ENCODE measurements at places on chromosomes 7 and 10. TPM values are rescaled to one million over a fixed set of nuclear protein-coding genes. Genes with fewer than 3 reads are reported as not detected.

CLDN4 gene
- polyA plus RNA-seq: 0.10 TPM

GRM8 gene
- polyA plus RNA-seq: not detected

FZD1 gene
- 4.0 TPM for polyA plus RNA-seq

PYROXD2 gene
- 12.0 TPM for polyA plus RNA-seq

METTL27 gene
- 6.0 TPM for polyA plus RNA-seq

AKR1E2 gene
- 5.1 TPM for polyA plus RNA-seq

IDI2 gene
- not detected for polyA plus RNA-seq

ARHGEF35 gene
- polyA plus RNA-seq: 5.8 TPM

TFPI2 gene
- polyA plus RNA-seq: 706 TPM

RPP38 gene
- polyA plus RNA-seq: 19.0 TPM

TRPV6 gene
- not detected for polyA plus RNA-seq

ZNF735 gene
- polyA plus RNA-seq: not detected

GBX1 gene
- not detected for polyA plus RNA-seq

NUTM2E gene
- not detected for polyA plus RNA-seq

LLCFC1 gene
- not detected for polyA plus RNA-seq

HOXA11 gene
- polyA plus RNA-seq: 8.0 TPM

TRIL gene
- 0.08 TPM for polyA plus RNA-seq

PNLIPRP1 gene
- not detected for polyA plus RNA-seq

PIK3AP1 gene
- polyA plus RNA-seq: not detected

TMUB1 gene
- 19.9 TPM for polyA plus RNA-seq

SPOCK2 gene
- 0.04 TPM for polyA plus RNA-seq

PRSS37 gene
- polyA plus RNA-seq: not detected

TMEM213 gene
- polyA plus RNA-seq: not detected

HOXA3 gene
- 1.2 TPM for polyA plus RNA-seq

ANKRD22 gene
- polyA plus RNA-seq: not detected

KLF14 gene
- 0.25 TPM for polyA plus RNA-seq

PPIF gene
- polyA plus RNA-seq: 50.8 TPM

HOGA1 gene
- 0.28 TPM for polyA plus RNA-seq

AGR2 gene
- polyA plus RNA-seq: not detected

BBS9 gene
- polyA plus RNA-seq: 10.2 TPM

MYOF gene
- 101 TPM for polyA plus RNA-seq

NRG3 gene
- polyA plus RNA-seq: not detected

GRID1 gene
- polyA plus RNA-seq: not detected

THSD7A gene
- polyA plus RNA-seq: 0.01 TPM

ST8SIA6 gene
- polyA plus RNA-seq: not detected

SPAM1 gene
- polyA plus RNA-seq: not detected

SFTPA1 gene
- not detected for polyA plus RNA-seq

LIPM gene
- polyA plus RNA-seq: not detected

CPN1 gene
- not detected for polyA plus RNA-seq

ITGB1 gene
- polyA plus RNA-seq: 3,297 TPM

LSM5 gene
- 117 TPM for polyA plus RNA-seq
